Osteoblast (primary cell): ENCODE measurements at places on chromosomes 2 and 18. TPM values are rescaled to one million over a fixed set of nuclear protein-coding genes. Genes with fewer than 3 reads are reported as not detected.
A peak's percentile ranks its signal among the peaks of the same experiment; 100 is the strongest.

DNA sequence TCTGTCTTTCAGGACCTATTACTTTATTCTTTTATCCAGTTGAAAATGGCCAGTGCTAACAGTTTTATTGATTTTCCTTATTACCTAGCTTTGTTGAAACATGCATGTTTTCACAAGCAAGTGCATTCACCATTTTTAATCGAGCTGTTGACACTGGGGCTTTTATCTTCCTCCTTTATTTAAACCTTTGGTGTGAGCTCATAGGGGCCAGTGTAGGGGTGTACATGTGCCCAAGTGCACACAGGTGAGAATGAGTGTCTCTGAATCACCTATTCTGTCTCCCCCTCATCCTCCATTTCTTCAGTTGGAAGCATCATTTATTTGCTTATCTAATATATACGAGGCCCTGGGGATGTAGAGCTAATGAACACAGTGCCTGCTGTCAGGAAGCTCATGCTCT lies 199.1 kb downstream of the PRKCE start:
- no peak for DNase-seq
- H3K4me3 ChIP-seq = no peak overlapping the region
- peaks cover 28% of the 10 kb centered on the region for H3K4me1 ChIP-seq
- no peaks in the 10 kb centered on the region for H3K27me3 ChIP-seq

DNA sequence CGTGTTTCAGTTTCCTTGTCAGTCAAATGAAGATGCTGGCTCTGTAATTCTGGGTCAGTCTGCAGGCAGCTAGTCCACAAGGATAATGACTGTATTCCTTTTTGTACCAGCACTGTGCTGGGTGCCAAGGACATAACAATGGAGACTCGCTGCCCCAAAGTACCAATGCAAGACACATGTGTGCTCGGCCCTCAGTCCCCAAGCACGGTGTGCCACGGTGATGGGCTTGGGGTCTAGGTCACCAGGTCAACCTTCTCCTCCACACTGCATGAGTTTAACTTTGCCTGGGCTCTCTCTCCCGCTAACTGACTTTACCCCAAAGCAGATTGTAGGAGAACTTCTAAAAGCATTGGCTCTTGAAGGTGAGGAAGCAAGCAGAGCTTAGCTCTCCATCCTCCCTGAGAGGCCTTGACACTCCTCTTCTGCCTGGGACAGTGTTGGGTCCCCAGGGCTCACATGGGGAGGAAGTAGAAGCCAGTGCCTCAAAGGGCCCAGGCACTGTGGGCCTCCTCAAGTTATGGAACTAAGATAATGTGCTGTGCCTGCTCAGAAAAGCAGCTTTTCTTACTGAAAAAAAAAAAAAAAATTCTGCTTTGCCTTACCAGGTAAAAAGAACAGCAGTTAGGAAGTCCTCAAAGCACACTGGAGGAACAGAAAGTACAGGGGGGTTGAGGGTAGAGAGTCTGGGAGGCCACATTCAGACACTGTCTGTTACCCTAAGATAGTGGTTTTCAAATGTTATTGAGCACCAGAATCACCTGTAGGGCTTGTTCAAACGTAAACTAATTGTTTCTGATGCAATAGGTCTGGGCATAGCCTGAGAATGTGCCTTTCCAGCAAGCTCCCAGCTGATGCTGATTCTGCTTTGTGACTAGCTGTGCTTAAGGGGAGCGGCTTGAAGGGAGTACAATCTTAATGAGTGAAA lies 276.4 kb upstream of the CXCR4 start:
- no peaks in the 10 kb centered on the region for H3K4me1 ChIP-seq
- no peaks in the 10 kb centered on the region for H3K36me3 ChIP-seq
- H3K27me3 ChIP-seq = no peaks in the 10 kb centered on the region
- no peak overlapping the region for H3K27ac ChIP-seq

DNA sequence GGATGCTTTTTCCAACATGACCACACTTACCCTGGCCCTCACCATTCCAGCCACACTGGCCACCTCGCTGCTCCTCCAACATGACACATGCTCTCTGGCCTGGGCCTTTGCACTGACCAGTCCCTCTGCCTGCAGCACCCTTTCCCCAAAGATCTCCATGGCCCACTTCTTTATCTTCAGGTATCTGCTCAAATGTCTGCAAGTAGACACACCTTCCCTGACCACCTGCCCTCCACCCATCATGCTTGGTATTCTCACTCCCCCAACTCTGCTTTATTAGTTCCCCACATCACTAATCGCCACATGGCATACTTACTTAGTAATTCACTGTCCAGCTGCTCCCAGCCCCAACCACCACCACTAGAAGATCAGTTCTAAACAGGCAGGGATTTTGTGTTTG lies 214.2 kb downstream of the BCL11A start:
- H3K4me1 ChIP-seq = no peaks in the 10 kb centered on the region
- H3K4me3 ChIP-seq = no peak overlapping the region
- DNase-seq = no peak
- no peaks in the 10 kb centered on the region for H3K27me3 ChIP-seq

DNA sequence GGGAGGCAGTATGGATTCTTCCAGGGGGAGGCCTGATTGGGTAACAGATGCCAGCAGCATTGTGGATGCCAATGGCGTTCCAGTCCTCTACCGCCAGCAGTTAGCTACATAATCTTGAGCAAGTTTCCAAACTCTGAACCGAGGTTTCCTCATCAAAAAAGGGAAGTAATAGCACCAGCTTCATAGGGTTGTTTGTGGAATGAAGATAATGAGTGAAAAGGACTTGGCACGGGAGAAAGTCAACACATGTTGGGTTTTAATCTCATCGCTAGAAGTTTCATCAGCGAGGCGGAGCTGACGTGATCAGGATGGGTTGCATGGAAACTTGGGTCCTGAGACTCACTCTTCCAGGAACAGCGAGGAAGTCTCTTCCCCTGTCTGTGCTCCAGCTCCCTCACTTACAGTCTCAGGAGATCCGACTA lies 266.7 kb downstream of the SH3BP4 start:
- H3K27ac ChIP-seq = no peak overlapping the region
- no peaks in the 10 kb centered on the region for H3K36me3 ChIP-seq
- DNase-seq = no peak
- H3K4me3 ChIP-seq = no peak overlapping the region
- H3K4me1 ChIP-seq = peaks cover 10% of the 10 kb centered on the region

DNA sequence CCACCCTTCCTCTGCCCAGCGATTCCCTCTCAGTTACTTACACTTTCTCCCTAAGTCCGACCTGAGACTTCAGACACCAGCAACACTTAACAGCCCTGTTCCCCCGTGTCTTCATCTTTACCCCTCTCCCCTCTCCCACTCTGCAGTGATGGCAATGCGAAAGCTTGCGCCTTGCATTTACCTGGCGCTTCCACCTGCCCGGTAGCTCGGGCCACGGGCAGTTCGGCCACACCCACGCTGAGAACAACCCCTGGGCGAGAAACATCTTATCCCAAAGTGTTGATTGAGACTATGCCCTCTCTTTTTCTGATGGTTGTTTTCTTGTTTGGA lies 558 bp downstream of the DNAJC10 start:
- H3K36me3 ChIP-seq = peaks cover 25% of the 10 kb centered on the region
- peaks cover 14% of the 10 kb centered on the region for H3K4me1 ChIP-seq
- peak overlapping the region; percentile 72 for H3K27ac ChIP-seq
- peak overlapping the region; percentile 96 for H3K4me3 ChIP-seq

- H3K36me3 ChIP-seq = no peaks in the 10 kb centered on the region
- no peaks in the 10 kb centered on the region for H3K27me3 ChIP-seq
- DNase-seq = no peak
- no peak overlapping the region for H3K27ac ChIP-seq
- H3K4me1 ChIP-seq = peaks cover 6% of the 10 kb centered on the region
These were observed 83.8 kb downstream of the LONRF2 start for GRCh38 chr2:100238471-100238870.

- peak overlapping the region; percentile 49 for H3K4me3 ChIP-seq
- H3K36me3 ChIP-seq = peaks cover 61% of the 10 kb centered on the region
- peak; percentile 66 for DNase-seq
- H3K4me1 ChIP-seq = peaks cover 50% of the 10 kb centered on the region
- peak overlapping the region; percentile 96 for H3K27ac ChIP-seq
These were observed 88.6 kb upstream of the EML6 start for GRCh38 chr2:54634564-54635511.

DNA sequence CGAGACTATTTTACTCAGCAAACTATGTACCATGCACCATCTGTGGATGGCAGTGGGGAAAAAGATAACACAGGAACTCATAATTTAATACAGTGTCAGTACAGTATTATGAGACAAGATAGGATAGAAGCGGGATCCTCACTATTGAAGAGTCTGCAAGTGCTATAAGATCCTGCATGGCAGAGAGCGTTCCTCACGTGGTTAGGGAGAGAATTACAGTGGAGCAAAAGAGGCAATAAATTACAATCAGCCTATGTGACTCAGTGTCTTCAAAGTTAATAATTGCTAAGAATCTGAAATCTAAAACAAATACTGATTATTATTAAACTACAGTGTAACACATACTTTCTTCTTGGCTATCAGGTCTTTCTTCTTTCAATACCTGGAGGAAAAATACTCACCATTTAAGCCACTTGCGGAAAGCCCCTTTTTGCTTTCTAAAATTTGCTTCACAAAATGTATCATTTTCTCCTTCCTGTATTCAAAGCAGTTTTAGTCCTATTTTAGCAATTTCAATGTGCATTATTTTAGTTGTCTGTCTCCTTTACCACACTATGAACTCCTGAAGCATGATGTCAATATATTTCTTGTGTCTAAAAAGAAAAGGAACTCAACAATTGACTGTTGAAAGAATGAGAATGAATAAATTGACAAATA lies 342.9 kb downstream of the SPAG16 start:
- H3K27ac ChIP-seq = no peak overlapping the region
- no peaks in the 10 kb centered on the region for H3K4me1 ChIP-seq
- H3K27me3 ChIP-seq = no peaks in the 10 kb centered on the region
- DNase-seq = no peak
- H3K36me3 ChIP-seq = no peaks in the 10 kb centered on the region
- no peak overlapping the region for H3K4me3 ChIP-seq

GRCh38 chr2:3354986-3355385 lies 22.6 kb downstream of the EIPR1 start:
- no peak for DNase-seq
- no peaks in the 10 kb centered on the region for H3K27me3 ChIP-seq
- H3K27ac ChIP-seq = no peak overlapping the region
- H3K4me1 ChIP-seq = no peaks in the 10 kb centered on the region

GRCh38 chr2:190137561-190137960 lies 75.0 kb upstream of the MSTN start:
- H3K4me1 ChIP-seq = no peaks in the 10 kb centered on the region
- H3K36me3 ChIP-seq = no peaks in the 10 kb centered on the region
- no peaks in the 10 kb centered on the region for H3K27me3 ChIP-seq
- DNase-seq = peak; percentile 5
- H3K4me3 ChIP-seq = no peak overlapping the region

GRCh38 chr2:68714866-68715265 lies 19.7 kb upstream of the ARHGAP25 start:
- no peak overlapping the region for H3K27ac ChIP-seq
- peaks cover 18% of the 10 kb centered on the region for H3K27me3 ChIP-seq
- DNase-seq = no peak
- no peak overlapping the region for H3K4me3 ChIP-seq
- H3K36me3 ChIP-seq = no peaks in the 10 kb centered on the region

GRCh38 chr2:25797620-25798488 lies 80.4 kb downstream of the ASXL2 start:
- H3K27me3 ChIP-seq = no peaks in the 10 kb centered on the region
- H3K4me1 ChIP-seq = no peaks in the 10 kb centered on the region
- no peak overlapping the region for H3K27ac ChIP-seq
- peaks cover 11% of the 10 kb centered on the region for H3K36me3 ChIP-seq

DNA sequence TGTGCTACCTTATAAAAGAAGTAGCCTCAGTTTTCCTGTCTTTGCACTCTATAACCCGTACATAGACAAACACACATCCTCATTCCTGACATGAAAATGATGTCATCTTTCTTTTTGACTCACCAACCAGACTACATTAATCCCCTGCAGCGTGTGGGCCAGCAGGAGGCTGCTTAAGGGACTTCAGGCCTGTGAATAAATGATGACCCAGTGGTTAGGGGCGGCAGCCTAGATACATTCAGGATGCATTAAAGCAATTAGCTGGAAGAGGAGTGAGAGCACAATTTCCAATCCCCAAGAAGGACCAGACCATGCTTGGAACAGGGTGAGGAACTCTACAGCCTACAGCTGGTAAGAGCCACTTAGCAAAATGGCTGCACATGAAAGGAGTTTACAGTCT lies 57.3 kb upstream of the KLF7 start:
- no peaks in the 10 kb centered on the region for H3K36me3 ChIP-seq
- H3K4me3 ChIP-seq = no peak overlapping the region
- H3K4me1 ChIP-seq = peaks cover 15% of the 10 kb centered on the region
- DNase-seq = peak; percentile 54
- H3K27ac ChIP-seq = no peak overlapping the region
- H3K27me3 ChIP-seq = no peaks in the 10 kb centered on the region

DNA sequence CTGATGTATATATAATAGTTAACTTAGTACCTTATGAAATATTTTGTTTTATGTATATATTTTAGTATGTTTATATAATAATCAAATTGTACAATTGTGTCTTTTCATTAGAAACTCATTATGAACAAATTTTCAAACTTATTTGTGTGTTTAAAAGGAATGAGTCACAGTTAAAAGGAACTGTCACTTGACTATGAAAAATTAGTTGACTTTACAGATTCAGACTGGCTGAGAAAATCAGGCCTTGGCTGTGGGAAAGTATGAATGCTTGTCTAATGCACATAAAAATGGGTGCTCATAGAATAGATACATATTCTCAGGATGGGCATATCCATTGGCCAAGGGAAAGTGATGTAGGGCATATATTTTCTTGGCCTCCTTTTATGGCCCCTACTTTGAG lies 576.8 kb downstream of the SATB2 start:
- H3K36me3 ChIP-seq = no peaks in the 10 kb centered on the region
- peaks cover 8% of the 10 kb centered on the region for H3K4me1 ChIP-seq
- no peak overlapping the region for H3K27ac ChIP-seq
- no peak overlapping the region for H3K4me3 ChIP-seq
- no peak for DNase-seq

GRCh38 chr2:184877909-184878308 lies 279.6 kb downstream of the ZNF804A start:
- H3K27me3 ChIP-seq = no peaks in the 10 kb centered on the region
- H3K36me3 ChIP-seq = no peaks in the 10 kb centered on the region
- H3K4me1 ChIP-seq = no peaks in the 10 kb centered on the region
- H3K27ac ChIP-seq = no peak overlapping the region
- no peak for DNase-seq

- H3K4me1 ChIP-seq = peaks cover 19% of the 10 kb centered on the region
- no peak overlapping the region for H3K4me3 ChIP-seq
- no peak overlapping the region for H3K27ac ChIP-seq
- no peak for DNase-seq
- no peaks in the 10 kb centered on the region for H3K27me3 ChIP-seq
These were observed 57.8 kb upstream of the CTAGE1 start for GRCh38 chr18:22475426-22476100.

- DNase-seq = no peak
- H3K36me3 ChIP-seq = no peaks in the 10 kb centered on the region
- no peak overlapping the region for H3K27ac ChIP-seq
- H3K4me1 ChIP-seq = peaks cover 6% of the 10 kb centered on the region
- no peak overlapping the region for H3K4me3 ChIP-seq
These were observed 120.3 kb downstream of the MEP1B start for GRCh38 chr18:32310101-32310500.

Gene LYPD1
- 2.5 and 5.9 TPM in 2 replicates for total RNA-seq

Gene CTIF
- 58.6 and 65.9 TPM in 2 replicates for total RNA-seq

Gene IL37
- total RNA-seq = not detected in 2 replicates

Gene FOXI3
- total RNA-seq = not detected in 2 replicates

Gene ALPG
- total RNA-seq = not detected in 2 replicates

Gene HK2
- 74.6 and 76.4 TPM in 2 replicates for total RNA-seq

Gene MLPH
- 25.7 and 32.1 TPM in 2 replicates for total RNA-seq

Gene SLC35F6
- total RNA-seq = 82.8 and 83.6 TPM in 2 replicates

Gene RNF181
- total RNA-seq = 124 and 146 TPM in 2 replicates

Gene MDH1B
- total RNA-seq = 0.88 and 2.2 TPM in 2 replicates

Gene TMBIM1
- 155 and 187 TPM in 2 replicates for total RNA-seq

Gene CFAP210
- total RNA-seq = under 0.01 and 0.36 TPM in 2 replicates

Gene RAPGEF4
- 0.36 and 0.59 TPM in 2 replicates for total RNA-seq

Gene RGPD6
- total RNA-seq = 56.0 and 62.2 TPM in 2 replicates
